ENCODE measurements at places on chromosomes 7 and 10.

DNA sequence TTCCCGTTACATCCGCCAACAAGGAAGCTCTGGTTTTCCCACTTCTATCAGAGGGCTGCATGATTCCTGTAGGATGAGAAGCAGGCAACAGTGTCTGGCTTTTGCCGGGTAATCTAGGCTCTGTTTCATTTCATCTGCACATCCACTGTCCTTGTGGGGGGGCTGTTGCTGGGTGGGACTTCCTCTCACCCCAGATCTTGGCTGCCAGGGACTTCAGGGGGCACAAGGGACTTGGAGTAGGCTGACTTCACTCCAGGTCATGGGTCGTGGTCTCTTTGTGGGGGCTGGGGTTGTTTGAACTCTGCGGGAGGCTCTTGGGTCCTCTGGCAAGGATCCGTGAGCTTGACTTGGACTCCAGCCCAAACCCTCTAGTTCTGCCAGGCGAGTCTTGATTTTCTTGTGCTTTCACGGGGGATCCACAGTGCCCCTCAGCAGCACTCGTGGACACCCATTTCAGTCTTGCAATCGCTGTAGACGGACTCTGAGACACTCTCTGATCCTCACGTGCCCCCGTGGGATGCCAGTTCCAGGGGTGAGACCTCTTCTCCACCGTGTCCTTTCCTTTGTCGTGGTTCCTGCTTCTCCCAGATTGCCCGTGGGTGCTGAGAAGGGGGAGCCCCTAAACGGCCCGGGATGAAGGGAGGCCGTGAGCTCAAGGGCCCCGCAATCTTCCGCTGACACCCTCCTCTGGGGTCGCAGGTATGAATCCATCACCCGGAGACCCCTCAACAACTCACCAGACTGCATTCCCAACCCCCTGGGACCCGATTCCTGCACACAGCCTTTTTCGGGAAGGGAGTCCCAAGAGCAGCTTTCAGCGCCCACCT, 21.4 kb upstream of the ZNF273 start:
- no peak for DNase-seq

DNA sequence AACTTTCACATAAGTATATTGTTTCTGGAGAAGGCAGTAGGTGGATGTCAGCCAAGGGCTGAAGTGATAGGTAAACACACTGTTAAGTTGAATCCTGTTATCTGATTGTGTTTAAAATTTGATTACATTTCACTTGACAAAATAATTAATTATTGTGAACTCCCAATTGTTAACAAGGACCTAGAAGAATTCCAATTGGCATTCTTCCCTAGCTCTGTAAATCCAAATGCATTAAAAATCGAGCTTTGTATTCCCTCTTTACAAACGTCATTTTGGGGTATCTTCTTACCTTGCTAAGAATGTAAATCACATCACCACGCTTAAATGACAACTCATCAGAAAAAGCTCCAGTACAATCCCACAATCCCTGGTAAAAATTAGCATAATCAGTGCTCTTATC, 179.9 kb downstream of the SKAP2 start:
- DNase-seq, result no peak

DNA sequence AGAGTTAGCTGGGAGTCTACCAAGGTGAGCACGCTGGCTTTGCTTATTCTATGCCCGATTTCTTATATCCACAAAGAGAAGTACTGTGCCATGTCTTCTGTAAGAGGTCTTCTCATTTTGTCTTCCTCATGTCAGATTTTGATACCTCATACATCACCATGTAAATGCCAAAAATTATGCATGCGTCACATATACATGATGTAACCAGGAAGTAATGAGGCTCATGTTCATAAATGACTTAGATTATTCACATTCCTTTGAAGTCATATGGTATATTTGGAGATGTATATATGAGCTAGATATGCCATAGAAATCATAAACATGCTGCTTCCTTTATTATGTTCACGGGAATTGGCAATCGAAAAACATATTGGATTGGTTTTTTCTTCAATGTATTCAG, 97.7 kb upstream of the CELF2 start:
- no peak for DNase-seq

DNA sequence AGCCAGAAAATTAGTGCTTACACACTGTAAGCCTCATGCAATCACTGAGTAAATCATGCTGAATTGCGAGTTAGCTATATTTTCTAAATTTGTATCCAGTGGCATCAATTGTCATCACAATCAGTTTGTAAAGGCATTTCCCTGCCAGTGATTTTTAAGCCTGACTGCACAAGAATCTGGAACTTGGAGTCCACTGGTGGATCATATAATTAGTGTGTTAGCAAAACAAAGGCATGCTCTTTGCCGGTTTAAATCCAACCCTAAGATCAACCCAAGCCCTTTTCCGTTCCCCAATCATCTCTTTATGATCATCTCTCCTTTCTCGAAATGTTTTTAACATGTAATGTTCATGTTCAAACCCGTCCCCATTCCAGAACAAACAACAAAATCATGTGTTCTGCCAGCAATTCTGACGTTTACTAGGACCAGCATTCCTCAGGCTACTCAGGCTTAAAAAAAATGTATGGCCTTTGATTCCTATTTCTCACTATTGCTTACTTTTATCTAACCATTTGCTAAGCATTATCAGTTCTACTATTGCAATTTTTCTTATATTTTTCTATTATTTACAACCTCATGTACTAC, 649.2 kb downstream of the SORCS1 start:
- DNase-seq, result no peak

GRCh38 chr10:22159979-22160378, 57.8 kb downstream of the EBLN1 start:
- no peak for DNase-seq

DNA sequence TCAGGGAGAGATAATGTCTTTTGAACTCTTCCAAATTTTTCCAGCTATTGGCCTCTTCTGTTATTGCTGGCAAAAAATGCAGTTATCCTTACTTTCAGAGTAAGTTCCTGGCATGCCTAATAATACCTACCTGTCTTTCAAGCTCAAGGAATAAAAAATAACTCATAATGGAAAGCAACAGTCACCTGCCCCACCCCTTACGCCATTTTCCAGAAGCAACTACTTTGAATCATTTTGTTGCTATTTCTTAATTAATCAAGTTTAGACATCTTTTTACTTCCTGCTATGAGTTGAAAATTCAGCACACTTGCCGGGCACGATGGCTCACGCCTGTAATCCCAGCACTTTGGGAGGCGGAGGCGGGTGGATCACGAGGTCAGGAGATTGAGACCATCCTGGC, 23.0 kb upstream of the CDK13 start:
- no peak for DNase-seq

- DNase-seq, result no peak
Observed at GRCh38 chr7:33853361-33854062, 51.8 kb upstream of the BMPER start.

GRCh38 chr7:76252021-76252420, 50.3 kb downstream of the SRRM3 start:
- no peak for DNase-seq

DNA sequence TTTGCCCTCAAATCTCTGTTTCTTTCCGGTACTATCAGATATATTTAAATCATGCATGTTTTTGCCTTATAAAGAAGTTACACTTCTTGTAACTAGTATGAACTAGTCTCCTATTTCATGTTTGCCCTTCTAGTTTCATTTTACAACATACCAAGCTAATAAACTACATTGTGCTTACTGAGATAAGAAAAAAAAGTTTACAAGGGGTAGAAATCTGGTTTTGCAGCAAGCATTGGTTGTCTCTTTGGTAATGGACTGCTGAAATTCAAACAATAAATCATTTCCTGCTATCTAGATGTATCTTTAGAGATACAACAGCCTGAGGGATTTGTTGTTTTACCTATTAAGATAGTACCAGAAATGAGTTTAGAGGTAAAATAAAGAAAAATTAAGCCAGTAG, 18.8 kb downstream of the PTTG1IP2 start:
- DNase-seq, result no peak

GRCh38 chr7:4449263-4449662, 232.8 kb upstream of the FOXK1 start:
- DNase-seq, result no peak

GRCh38 chr7:157707983-157708918, 371.4 kb downstream of the DNAJB6 start:
- no peak for DNase-seq

GRCh38 chr10:79555354-79556309, 4.6 kb downstream of the SFTPA2 start:
- DNase-seq, result no peak

DNA sequence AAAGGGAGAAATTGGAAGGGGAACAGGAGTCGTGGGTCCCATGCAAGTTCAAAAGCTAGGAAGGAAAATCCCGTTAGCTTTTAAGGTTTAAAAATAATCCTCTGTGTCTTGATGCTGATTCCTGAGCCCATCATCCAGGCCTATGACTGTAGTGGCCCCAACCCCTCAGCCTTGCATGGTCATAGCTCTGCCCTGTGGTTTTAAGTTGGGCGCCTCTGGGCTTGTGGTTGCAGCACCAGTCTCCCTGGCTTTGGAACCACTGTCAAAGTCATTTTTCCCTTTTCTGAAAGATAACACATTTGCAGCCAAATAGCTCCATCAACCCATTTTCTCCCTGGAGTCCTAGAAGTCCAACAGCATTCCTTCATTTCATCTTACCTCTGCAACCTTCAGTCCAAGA, 13.6 kb downstream of the TMEM236 start:
- no peak for DNase-seq

DNA sequence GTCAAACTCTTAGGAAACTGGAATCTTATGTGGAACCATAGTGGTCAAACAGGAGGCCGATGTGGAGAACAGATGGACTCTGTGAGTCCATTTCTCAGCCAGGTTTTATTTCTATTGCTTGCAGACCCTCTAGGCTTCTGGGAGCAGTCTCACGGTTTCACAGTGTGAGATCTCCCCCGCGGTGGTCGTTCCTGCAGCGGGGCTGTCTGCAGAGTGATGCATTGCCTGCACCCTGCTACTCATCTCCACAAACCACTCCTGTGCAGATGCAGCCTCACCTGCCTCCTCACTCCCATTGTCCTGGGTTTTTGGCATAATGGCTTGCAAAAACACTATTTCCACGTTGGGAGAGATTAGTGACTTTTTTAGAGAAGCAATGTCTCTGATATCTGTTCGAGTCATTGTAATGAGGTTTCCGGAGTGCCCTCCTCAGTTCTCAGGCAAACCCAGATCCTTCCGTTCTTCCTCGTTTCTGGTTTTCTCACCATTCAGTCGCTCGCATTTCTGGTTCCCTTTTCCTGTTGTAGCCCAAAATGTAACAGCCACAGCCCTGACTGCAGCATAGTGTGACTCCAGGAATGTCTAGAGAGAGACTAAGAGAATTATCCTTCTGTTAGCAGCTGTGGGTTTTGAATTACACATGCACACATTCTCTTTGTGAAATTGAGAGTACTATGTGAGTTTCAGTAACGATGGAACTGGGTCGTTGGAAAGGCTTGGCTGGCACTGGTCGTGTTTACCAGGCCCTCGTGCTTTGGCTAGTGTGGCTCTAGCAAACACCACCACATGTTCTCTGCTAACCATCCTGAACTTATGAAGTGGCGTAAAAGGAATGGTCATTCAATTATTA, 30.2 kb downstream of the ACADSB start:
- DNase-seq, result no peak

DNA sequence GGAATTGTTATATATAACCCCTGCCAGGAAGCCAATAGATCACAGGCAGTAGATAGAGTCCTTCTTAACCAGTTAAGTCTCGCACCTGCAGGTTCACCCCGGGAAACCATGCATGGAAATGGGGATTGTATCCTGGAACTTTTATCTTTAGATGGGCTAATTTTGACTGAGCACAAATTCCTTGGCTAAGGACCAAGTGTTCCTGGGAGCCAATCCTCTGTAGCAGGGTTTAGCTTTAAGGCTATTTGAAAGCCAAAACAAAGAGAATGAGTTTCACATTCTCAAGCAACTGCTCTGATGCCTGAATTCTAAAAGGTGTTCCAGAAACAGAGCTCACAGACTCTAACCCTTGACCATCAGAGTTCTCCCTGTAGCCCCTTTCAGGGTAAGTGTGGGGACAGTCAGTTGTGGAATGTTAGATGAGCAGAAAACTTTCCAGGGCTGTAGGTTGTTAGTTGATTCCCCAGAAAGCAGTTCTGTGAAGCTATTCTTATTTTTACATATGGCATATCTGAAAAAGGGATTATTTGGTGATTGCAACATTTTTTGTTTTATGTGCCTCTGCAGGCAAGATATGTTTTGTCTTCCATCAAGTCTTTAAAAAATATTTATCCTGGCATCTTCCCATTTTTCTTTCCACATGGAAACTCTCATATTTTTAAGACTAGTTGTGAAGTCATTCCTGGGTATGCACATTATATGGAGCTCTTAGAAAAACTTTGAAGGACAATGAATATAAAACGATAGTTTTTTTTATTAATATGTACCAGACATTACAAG, 16.2 kb upstream of the NPVF start:
- DNase-seq, result no peak

Measured in stimulated activated CD8-positive, alpha-beta memory T cell treated with anti-CD3 and anti-CD28 coated beads, Interleukin-7, amount 100 ng/mL, for 4 hours (primary cell).